ENCODE measurements at places on chromosomes 11 and 22.

DNA sequence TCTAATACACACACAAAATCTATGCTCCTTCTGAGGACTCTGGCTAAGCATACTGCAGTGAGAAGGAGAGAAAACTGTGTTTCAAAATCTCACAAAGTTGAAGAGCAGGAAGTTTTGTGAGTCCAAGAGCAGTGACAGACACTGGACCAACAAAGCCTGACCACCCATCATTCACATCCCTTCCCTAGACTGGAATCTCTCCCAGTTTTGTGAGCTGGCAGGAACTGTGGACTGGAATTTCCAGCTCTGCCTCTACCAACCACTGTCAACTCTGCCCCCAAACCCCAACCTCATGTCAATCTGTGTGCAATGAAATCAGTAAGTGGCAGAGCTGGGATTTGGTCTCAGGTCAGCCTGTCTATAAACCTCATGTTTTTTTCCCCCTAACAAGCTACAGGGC lies 112.6 kb downstream of the ARL14EP start:
- no peak for DNase-seq

DNA sequence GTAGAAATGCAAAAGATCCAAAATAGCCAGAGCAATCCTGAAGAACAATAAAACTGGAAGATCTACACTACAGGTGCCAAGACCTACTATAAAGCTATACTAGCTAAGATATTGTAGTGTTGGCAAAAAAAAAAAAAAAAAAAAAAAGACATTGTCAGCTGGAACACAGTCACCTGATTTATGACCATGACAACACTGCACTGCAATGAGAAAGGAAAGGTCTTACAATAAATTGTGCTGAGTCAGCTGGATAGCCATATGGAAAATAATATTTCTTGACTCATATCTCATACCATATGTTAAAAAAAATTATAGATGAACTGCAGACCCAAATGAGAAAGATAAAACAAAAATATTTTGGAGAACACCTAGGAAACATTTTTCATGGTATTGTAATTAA lies 3.1 kb upstream of the PANX3 start:
- DNase-seq: no peak

GRCh38 chr11:119192111-119192510 lies 6.8 kb downstream of the NHERF4 start:
- DNase-seq: no peak

DNA sequence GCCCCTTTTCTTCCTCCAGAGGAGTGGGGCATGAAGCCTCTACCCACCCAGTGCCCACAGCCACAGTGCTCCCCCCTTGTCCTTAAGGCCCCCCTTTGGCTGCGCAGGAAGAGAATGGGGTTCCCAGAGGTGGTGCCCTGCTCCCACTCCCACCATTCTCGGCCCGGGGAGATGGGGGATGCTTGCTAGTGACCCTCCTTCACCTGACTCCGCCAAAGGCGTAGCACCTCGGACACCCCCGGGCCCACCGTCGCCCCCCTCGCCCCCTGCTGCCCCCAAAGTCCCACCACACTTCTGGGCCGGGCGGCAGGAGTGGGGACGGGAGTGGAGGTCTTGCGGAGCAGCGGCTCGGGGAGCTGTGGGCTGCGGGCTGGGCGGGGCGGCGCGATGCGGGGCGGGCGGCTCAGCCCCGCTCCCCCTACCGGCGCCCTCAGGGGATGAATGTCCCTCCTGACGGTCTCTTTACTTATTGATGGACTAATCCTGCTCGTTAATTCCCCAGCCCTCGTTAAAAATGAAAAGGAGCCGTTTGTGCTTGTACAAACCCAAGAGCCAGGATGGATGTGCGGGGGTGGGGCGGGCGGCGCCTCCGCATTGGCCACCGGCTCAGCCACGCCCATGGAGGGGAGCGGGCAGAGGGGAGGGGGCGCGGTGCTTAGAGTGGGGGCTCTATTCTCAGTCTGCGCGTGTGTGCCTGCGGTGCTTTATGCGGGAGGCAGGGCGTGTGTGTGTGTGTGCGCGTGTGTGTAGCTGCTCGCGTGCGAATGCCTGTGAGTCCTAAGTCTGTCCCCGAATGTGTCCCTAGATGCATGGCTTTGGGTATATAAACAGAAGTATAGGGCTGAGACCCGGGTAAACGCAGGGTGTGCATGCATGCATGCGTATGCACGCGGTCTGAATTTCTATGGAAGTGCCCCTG lies 25.6 kb downstream of the SYT7 start:
- no peak for DNase-seq

DNA sequence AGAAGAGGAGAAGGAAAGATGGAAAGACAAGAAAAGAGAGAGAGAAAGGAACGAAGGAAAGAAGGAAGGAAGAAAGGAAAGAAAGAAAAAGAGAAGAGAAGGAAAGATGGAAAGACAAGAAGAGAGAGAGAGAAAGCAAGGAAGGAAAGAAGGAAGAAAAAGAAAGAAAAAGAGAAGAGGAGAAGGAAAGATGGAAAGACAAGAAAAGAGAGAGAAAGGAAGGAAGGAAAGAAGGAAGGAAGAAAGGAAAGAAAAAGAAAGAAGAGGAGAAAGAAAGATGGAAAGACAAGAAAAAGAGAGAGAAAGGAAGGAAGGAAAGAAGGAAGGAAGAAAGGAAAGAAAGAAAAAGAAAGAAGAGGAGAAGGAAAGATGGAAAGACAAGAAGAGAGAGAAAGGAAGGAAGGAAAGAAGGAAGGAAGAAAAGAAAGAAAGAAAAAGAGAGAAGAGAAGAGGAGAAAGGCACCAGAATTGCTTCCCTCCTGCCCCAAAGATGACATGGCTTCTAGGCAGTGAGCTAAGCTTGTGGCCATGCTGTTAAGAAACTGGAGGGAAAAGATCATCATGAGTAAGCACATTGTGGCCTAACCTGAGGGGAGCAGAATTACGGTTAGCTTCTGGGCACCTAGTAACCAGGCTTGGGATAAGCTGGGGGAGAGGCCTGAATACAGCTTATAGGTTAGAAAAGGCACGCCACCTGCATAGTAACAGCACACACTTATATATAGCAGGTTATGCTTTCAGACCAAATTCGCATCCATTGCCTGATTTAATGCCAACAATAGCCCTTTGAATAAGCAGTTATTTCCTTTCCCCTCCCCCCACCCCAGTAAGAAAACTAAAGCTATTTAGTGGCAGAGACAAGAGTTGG lies 2.3 kb upstream of the ST3GAL4 start:
- DNase-seq: peak; percentile 77

- DNase-seq: no peak
These were observed 96.6 kb downstream of the COMMD9 start for GRCh38 chr11:36192425-36193289.

DNA sequence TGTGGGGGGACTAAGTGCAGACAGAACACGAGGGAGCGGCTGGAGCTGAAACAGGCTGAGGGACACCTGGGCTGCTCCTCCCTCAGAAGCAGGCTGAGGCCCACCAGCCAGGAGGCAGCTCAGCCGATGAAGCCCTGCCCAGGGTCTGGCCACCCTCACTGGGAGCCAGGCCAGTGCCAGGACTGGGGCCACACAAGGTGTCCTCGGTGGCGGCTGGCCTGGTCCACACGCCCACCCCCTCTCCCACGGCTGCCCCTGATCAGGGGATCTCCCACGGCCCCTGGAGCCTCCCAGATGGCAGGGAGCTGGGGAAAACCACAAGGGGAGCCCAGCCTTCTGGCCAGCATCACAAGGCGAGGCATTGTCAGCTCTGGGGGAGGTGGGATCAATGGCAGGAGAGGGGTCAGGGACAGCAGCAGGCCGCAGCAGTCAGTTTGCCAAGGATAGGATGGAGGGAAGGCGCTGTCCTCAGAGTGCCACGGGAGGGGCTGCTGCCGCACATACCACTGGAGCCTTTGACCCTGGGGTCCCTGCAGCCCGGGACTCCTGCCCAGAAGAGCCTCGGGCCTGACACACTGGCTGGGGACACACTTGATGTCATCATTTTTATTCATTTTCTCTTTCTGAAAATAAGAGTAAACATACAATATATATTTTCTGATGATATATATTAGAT lies 11.7 kb upstream of the RASL10A start:
- no peak for DNase-seq

- no peak for DNase-seq
These were observed 106.6 kb downstream of the DYNC2H1 start for GRCh38 chr11:103215812-103216211.

DNA sequence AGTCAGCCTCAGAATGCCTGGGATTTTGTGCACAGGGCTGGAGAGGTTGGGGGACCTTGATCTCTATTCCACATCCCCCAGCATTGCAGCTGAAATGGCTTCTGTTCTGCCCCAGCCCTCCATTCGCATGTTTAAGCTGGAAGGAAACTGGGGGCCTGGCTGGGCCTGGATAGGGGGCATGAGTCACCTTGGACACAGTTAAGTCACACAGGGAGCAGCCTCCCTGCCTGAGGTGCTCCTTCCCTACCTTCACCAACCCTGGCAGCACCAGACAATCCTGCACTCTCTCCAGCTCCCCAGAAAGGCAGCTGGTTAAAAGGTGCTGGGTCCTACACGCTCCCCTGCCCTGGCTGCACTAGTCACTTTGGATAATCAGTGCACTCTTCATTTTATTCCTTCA lies 763 bp downstream of the SMIM45 start:
- DNase-seq: no peak

DNA sequence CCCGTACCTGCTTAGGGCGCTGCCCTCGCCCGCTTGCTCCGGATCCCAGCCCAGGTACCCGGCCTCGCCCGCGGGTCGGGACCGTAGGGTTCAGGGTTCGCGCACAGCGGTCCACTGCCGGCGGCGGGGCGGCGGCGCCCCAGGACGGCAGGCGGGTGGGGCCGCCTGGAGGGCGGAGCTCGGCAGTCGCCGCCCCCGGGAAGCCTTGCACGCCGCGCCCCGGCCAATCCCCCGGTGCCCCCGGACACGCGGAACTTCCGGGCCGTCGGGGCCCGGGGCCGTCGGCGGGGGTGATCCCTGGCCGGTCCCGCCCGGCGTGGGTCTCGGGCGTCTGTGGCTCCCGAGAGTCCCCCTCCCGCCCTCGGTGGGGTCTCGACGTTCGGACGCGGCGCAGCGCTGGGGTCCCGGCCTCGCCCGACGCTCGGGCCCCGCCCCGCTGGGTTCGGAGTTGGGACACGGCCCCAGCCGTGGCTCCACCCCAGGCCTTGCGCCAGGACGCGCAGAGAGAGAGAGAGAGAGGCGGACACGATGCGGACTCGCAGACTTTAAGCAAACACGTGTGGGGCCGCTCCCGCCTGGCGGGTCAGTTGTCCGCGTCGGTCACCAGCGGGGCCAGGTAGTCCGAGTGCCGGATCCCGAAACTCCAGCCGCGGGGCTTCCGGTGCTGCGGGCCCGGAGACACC lies at the start of gene TYMP:
Gene TYMP (minus strand): TSS at position 116 of the 683 bp plus-strand sequence. CDS start 303 bp downstream, outside the sequence.
- peak; percentile 59 for DNase-seq

DNA sequence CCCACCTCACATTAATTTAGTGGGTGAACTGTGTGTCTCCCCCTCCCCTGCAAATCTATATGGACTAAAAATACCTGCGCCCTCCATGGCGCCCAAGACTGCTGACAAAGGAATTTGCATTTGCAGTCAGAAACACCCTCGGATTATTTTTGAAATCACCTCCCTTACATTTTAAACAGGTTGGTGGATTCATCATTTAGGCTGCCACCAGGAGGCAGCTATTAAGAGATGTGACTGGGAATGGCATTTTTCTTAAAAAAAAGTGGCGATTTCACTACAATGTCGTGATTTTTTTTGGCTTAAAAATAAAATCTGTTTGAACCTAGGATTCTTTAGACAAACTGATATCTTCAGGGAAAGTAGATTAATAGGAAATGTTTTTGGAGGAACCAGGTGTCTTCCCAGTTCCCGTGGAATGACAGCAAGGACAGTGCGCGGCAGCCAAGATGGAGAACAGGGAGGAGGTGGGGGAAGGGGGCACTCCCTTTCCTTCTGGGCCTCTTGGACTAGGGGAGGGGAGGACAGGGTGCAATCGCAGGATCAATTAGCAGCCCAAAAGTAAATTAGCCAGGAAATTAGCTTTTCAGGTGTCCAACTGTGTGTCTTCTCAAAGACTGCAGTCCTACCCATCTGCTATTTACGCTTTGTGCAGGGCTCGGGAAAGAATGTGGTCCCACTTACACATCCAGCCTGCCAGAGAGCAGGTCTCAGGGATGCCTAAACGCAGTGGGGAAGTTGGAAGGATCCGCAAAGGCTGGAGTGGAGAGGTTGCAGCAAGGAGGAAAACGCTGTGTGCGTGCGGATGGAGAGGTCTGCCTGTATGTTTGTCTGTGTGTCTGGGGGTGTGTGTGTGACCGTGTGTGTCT lies 496.4 kb downstream of the NTM start:
- no peak for DNase-seq

GRCh38 chr11:8242118-8242475 lies 21.6 kb downstream of the LMO1 start:
- no peak for DNase-seq

- DNase-seq: no peak
These were observed 5.8 kb downstream of the LIF start for GRCh38 chr22:30240541-30241417.

- peak; percentile 34 for DNase-seq
These were observed 56.2 kb upstream of the SC5D start for GRCh38 chr11:121236115-121237001.

DNA sequence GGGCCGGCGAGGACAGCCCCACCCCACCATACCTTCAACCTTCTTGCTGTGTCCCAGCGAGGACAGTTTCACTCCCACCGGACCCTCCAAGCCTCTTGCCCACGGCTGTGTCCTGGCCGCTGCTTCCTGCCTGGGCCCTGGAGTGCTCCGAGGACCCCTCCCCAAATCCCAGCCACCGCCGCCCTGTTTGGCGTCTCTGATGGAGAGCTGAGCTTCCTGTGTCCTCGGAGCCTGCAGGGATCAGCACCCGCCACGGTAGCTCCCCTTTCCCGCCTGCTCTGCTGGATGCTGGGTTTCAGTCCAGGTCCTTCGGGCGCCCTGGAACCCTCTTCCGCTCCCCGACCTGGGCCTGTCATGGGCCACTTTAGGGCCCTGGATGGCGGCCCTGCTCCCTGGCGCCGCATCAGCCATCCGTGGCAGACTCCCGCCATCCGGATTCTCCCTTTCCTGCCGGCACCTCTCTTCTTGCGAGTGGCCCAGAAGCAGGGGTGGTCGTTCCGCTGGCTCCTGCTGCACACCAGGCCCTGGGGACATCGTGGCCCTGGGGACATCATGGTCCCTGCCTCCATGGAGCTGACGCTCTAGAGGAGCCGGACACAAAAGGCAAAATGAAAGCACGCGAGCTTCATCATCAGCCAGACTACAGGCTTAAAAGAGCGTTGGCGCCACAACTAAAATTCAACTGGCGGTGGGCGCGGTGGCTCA lies 34.3 kb upstream of the GAL start:
- DNase-seq: no peak

DNA sequence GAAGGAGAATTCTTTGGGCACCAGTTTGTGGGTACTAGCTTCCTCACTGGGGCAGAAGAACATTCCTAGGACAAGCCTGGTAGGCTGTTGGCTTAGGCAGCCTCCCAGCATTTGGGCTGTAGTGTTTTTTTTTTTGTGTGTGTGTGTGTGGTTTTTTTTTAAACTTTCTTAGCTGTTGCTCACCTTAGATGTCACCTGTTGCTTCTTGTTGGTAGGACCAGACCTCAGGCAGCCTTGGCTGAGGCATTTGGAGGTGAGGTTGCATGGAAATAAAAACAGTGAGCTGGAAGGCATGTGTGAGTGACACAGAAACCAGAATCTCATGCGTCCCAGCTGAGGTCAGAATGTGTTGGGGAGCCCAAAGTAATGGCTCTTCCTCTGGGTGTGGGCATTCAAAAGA lies 21.3 kb downstream of the AMPD3 start:
- no peak for DNase-seq
